ENCODE measurements at places on chromosomes 5 and 9.
A peak's percentile ranks its signal among the peaks of the same experiment; 100 is the strongest.

GRCh38 chr9:274406-274805 lies 59.7 kb downstream of the DOCK8 start:
- no peak for DNase-seq

DNA sequence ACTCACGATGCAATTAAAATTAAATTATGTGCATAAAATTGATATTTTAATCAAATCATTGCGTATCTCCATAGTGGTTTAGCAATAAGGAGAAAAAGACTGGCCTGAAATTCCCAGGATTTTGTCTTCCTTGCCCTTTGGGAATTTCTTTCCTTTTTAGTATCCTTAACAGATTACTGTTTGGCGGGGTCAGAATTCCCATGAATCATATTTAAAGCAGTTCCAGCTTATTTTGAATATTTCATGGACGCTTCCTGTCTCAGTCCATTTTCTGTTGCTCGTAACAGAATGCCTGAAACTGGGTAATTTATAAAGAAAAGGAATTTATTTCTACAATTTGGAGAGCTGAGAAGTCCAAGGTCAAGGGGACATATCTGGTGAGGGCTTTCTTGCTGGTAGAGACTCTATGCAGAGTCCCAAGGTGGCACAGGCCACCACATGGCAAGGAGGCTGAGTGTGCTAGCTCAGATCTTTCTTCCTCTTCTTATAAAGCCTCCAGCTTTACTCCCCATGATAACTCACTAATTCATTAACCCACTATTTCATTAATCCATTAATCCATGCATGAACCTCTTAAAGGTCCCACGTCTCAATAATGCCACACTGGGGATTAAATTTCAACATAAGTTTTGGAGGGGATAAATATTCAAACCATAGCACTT lies 37.8 kb downstream of the CDH6 start:
- DNase-seq = no peak

GRCh38 chr9:99713838-99714306 lies 107.8 kb upstream of the NR4A3 start:
- DNase-seq = no peak

DNA sequence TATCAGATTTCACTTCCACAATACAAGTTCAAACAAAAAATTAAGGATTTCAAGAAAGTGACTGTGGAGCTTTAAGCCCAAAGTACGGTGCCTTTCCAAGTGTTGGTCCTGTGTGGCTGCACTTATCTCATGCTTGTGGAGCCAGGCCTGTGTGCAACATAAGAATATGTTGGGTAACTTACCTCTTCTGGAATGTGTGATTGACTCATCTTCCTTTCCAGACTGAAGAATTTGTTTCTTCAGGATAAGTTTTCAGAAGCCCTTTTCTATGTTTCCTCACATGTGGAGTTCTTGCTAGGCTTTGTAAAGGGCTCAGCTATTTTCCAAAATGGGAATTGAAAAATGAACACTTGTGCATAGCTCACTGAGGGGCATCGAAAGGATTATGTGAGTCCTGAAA lies 485.1 kb upstream of the PAPPA start:
- DNase-seq = no peak

- DNase-seq = no peak
Measured at GRCh38 chr9:77421506-77422265, 226.4 kb downstream of the GNA14 start.

- DNase-seq = no peak
Measured at GRCh38 chr5:62340392-62340791, 34.4 kb downstream of the KIF2A start.

GRCh38 chr9:136978073-136978864 lies 965 bp downstream of the PTGDS start:
- DNase-seq = peak; percentile 32

- DNase-seq = peak; percentile 28
Measured at GRCh38 chr5:90264689-90265544, 144.6 kb downstream of the CETN3 start.

- no peak for DNase-seq
Measured at GRCh38 chr5:118522626-118523025, 465.7 kb downstream of the DTWD2 start.

- DNase-seq = no peak
Measured at GRCh38 chr9:34124099-34124498, 2.4 kb downstream of the DCAF12 start.

- DNase-seq = no peak
Measured at GRCh38 chr5:77425420-77425819, 66.7 kb downstream of the WDR41 start.

- DNase-seq = no peak
Measured at GRCh38 chr5:135472141-135472540, 20.0 kb upstream of the TIFAB start.

GRCh38 chr5:110757118-110757729 lies 18.4 kb downstream of the SLC25A46 start:
- no peak for DNase-seq

DNA sequence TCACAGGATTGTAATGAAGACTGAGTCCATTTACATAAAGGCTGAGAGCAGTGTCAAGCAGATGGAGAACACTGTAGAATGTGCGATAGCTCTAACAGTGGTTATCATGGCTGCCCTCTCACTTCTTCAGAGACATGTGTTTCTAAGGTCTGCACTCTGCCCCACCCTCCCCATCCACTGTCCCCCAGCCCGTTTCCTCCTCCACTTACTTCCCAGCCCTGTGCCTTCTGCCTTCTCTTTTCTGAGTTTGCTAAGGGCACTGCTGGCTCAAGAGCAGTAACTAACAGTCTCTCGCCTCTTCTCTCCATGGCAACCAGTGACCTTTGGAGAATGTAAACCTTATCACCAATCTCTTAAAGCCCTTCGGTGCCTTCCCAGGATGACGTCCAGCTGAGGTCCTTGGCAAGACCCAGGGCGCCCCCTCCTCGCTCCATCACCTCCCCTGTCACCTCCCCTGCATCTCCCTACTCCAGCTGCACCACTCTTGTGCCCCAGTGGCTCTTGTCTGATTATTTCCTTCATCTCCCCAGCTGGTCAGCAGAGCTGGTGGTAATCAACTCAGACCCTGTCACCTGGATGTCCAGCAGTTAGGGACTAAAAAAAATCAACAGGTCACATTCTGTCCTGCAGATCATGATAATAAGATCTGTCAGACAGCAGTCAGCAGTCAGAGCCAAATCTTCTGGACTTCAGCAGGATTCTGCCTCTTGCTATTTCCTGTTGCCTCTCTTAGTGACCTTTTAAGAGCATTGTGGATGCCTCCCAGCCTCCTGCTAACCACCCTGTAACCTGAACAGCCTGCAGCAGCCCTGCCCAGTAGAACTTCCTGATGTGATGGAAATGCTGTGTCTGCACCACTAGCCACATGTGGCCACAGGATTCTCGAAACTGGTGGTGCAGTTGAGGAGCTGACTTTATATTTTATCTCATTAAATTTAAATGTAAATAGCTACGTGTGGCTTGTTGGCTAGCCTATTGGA lies 9.0 kb downstream of the FXN start:
- DNase-seq = peak; percentile 59

DNA sequence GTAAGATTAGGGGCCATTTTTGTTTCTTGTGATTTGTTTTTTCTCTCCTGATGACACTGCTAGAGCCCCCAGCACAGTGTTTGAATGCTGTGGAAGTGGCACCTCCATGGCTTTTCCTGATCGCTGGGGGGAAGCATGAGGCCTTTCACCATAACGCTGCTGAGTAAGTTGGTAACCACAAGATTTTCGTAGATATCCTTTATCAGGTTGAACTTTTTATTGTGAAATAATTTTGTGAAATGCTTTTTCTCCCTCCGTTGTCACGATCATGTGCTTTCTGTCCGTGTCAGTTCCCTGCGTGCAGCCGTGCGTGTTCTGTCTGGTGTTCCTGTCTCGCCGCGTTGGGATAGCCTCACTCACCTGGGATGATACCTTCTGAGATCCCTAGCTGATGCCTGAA lies 59.4 kb downstream of the EHMT1 start:
- no peak for DNase-seq

DNA sequence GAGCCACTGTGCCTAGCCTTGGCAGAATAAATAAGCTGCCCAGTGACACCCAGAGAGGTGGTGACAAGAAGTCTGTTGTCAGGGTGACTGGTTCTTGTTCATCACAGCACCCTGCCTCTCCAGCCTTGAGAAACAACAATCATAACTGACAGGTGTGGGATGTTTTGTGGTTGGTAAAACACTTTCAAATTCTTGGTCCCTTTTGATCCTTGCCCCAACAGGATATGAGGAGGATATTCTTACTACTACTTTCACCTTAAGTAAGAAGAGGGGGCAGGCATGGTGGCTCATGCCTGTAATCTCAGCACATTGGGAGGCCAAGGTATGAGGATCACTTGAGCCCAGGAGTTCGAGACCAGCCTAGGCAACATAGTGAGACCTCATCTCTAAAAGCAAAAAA lies 14.2 kb upstream of the FRRS1L start:
- no peak for DNase-seq

GRCh38 chr9:89458768-89459496 lies 39.0 kb downstream of the SEMA4D start:
- no peak for DNase-seq

- no peak for DNase-seq
Measured at GRCh38 chr5:1140818-1141189, 28.9 kb upstream of the SLC12A7 start.

DNA sequence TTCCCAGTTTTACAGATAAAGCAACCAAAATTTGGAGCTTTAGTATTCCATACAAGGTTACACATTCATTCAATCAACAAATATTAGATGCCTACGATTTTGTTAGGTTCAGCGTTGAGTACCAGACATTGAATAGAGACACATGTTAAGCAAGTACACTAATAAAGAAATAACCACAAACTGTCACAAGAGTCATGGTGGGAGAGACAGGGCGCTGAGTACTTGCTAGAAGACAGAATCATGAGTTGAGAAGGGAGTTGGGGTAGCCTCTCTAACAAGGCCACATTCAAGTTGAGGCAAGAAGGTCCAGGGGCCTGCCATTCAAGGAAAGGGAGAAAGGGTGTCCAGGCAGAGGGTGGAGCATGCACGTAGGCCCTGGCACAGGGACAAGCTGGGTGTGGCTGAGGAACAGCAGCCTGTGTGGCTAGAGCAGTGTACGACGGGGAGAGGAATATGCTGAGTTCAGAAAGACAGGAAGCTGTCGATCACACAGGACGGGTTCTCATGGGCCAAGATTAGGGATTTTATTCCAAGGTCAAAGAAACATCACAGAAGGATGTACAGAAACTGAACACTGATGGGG lies 17.0 kb downstream of the CDK5RAP2 start:
- DNase-seq = no peak

DNA sequence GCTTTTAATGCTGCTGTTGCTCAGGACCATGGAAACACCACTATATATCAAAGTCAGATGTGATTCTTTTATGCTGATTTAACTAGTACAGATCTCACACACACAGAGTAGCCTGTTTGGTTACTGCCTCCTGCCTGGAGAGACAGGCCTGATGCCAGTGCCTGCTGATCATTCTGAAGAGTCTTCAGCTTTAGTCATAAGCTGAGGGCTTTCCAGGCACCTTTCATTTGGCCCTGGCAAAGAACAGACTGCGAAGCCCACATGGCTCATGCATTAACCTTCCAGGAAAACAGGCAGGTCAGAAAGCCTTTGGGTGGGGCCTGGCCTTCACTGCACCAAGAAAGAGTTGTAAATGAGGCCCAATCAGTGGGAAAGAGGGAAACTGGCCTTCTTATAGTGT lies 144.7 kb downstream of the SAXO1 start:
- DNase-seq = no peak

DNA sequence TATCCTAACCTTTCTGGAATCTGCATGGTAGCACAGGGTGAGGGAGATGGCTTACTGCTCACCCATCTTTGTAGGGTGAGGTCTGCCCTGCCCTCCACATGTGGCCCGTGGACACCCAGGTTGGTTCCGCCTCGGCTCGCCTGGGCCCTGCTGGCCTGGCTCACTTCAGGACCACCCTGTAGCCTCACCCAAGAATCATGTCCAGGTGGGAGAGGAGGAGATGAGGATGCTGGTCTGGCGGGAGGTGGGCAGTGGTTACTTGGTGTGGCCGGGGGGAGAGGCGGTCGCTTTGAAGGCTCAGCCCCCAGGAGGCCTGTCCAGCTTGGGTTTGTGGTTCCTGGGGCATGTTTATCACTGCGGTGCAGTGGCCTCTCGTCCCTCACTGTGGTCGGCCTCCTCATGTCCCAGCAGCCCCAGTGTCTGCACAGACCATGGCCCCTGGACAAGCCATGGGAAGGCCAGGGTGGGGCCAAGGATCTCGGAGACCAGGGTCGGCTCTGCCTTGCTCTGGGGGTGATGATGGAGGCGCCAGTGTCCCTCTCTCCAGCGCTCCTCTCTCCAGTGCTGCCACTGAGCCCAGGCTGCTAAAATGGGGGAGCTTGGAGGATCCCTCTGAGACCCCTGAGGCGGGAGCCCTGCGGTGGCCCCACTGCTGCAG lies 4.6 kb downstream of the OBP2B start:
- DNase-seq = no peak

- no peak for DNase-seq
Measured at GRCh38 chr5:87361536-87362213, 51.1 kb downstream of the CCNH start.

DNA sequence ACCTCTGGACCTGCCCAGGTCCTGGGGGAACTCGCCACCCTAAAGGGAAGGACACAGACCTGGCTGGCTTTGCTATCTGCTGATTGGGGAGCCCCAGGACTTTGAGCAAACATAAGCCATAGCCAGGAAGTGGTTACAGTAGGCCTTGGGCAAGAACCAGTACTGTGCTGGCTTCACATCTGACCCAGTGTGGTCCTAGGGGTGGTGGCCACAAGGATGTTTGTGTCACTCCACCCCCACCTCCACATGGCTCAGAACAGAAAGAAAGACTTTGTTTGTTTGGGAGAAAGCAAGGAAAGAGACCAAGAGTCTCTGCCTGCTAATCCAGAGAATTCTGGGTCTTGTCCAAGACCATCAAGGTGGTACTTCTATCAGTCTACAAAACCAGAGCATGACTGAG lies 334.2 kb downstream of the SPOCK1 start:
- no peak for DNase-seq

DNA sequence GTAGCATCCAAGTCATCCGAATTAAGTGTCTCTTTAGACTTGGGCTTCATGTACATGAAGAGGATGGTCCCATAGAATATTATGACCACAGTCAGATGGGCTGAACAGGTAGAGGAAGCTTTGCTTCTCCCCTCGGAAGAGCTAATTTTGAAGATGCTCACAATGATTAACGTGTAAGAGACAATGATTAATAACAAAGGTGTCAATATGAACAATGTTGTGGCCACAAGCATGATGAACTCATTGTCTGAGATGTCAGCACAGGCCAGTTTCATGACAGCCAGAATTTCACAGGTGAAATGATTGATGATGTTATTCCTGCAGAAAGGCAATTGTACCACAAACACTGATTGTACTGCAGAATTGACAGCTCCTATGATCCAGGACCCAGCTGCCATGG lies 626 bp downstream of the OR13C2 start:
- DNase-seq = no peak

DNA sequence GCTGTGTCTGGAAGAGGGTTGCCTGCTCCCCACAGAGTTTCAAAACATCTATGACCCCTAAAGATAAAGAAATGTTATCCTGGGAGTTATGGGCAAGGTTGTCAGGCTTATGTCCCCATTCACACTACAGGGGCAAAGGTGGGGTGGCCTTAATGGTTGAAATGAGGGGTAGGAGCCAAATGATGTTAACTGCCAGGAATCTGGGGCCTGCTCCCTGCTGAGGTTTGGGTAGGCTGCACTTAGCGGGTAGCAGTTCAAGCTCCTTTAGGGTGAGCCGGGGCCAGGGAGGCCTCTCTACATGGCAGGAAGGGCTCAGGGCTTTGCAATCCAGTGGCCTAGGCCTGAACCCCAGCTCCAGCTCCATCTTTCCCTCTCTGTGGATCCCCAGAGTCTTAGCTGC lies 3.0 kb downstream of the FGF18 start:
- DNase-seq = no peak
